ENCODE measurements at places on chromosomes 12 and 14.
A peak's percentile ranks its signal among the peaks of the same experiment; 100 is the strongest.

DNA sequence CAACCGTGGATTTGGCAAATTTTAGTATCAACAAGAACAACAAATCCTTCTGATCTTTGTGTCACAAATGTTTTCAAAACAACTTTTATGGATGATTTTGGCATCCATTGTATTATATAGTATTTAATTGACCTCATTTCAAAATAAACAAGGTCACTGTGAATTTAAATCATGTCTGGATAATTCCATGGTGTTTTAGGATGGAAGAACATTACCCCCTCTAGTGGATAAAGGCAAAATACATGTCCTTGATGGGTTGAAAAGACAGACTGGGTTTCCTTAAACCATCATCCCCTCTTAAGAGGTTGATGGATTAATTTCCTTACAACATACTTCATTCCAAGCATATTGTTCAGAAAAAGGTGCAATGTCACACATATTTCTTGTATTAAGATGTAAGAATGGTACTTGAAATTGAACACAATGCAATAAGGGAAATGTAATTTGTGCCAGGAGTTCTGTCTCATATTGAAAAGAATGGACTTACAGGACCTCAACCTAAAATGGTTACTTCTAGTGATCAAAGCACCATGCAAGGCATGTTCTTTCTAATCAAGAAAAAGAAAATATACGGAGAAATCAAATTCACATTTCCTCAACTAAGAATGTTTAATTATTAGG, 352.0 kb downstream of the BCAT1 start:
- DNase-seq: no peak

DNA sequence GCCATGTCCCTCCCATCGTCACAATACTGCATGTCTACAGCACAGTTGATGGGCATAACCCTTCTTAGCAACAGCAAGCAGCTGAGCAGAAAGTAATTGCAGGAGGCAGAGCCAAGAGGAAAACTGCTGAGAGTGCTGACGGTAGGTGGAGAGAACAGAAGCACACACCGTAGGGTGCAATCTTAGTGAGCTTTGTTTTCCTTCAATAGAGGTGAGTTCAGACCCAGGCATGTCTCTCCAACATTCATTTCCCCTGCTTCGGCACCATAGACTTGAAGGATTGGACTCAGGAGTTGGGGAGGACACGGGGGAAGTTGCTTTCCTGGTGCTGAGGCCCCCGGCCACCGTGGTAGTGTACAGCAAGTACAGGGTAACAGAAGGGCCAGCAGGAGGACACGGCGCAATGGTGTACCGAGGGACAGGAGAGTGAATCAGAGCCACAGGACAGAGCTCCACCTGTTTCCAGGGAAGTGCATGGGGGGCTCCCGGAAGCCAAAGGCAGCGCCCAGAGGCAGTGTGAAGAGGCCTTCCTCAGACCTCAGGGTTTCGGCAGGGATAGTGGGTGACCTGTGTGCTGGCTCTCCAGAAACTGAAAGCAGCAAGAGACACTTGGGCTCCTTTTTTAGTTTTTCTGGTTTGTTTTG, 36.3 kb upstream of the SINHCAF start:
- no peak for DNase-seq

DNA sequence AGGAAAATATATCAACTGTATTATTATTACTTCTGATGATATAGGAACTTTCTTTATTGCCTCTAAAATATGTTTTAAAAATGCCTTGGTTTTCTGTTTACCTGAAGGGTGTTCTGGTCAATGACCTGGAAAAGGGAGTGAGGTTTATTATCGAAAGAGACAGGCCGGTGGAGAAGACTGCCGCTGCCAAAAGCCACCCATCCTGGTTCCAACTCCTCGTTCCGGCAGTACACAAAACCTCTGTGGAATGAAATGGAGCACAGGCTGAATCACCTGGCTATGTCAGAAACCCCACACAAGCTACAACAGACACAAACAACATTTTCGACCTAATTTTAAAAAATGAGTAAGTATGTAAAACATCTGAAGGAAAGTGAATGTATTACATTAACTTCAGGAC, 73.6 kb downstream of the HECTD4 start:
- DNase-seq: no peak

- DNase-seq: no peak
These were observed 4.4 kb upstream of the SOCS2 start for GRCh38 chr12:93568091-93568490.

GRCh38 chr12:69679119-69679518, 20.0 kb downstream of the BEST3 start:
- DNase-seq: no peak

- no peak for DNase-seq
These were observed 237.9 kb upstream of the PLEKHG7 start for GRCh38 chr12:92464911-92465310.

GRCh38 chr14:32478050-32478449, 149.0 kb downstream of the AKAP6 start:
- no peak for DNase-seq

DNA sequence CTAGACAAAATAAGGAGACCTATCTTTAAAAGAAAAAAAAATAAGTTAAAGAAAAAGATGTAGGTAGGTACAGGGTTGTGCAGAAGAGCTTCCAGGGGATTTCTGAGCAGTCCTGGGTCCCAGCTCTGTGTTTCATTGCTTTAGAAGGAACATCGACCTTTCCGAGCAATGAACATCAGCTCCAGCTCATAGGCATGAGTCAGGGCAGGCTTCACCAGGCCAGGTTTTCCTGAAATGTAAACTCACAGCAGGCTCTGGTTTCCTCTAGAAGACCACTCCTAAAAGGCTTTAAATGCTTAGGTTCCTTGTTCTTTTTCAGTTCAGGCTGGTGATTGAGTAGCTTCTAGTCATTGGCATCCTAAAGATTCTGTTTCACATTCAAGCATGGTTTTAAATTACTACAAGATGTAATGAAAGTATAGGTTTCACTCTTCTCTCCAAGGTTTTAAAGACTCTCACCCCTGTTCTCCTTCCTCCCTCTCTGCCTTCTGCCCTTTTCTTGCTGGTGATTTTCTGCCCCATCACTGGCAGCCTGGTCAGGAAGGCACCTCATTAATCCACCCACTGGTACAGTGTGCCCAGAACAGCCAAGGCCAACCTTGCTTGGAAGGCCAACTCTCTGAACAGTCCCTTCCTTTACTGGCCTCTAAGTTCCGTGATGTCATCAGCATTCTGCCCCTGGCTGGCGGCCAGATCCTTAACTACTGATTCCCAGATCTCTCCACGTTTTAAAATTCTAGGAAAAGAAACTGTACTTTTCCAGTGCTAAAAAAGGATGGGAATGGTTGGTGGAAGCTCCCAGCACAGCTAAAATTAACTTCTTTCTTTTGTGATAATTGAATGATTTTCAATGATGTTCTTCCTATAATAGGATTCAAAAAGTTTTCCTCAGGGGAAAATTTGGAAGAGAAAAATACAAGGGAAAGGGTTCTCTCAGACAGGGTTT, 109.4 kb upstream of the HIF1A start:
- no peak for DNase-seq

DNA sequence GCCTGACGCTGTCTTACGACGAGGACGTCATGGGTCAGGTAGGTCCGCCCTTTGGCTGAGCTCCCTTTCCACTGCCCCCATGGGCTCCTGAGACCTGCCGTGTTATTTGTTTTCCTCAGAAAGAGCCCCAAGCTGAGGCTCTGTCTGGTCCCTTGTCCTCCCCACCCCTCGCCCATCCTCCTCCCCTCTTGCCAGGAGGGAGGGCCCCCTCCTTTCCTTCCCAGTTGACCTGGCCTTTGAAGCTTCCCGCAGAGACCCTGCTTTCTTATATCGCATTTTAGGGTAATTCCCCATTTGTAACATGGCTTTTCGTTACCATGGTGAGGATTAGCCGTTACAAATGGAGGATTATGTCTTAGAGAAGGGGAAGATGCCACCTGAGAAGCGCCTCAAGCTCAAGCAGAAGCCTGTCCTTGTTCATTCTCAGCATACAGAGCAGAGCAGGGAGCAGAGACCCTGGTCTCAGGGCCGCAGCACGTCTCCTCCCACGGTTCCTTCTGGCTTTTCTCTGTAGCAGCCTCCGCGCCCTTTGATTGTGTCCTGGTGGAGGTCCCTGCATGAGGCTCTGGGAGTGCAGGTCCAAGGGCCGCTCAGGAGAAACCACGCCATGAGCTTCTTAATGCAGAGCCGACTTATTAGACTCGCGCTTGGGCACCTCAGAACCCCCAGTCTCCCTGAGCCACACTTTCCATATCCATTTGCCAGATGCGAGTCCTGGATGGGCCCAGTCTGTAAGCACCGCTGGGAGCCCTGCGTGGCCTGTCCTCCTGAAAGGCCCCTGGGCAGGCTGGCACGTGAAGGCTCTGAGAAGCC, 47.2 kb downstream of the UBE3B start:
- no peak for DNase-seq

DNA sequence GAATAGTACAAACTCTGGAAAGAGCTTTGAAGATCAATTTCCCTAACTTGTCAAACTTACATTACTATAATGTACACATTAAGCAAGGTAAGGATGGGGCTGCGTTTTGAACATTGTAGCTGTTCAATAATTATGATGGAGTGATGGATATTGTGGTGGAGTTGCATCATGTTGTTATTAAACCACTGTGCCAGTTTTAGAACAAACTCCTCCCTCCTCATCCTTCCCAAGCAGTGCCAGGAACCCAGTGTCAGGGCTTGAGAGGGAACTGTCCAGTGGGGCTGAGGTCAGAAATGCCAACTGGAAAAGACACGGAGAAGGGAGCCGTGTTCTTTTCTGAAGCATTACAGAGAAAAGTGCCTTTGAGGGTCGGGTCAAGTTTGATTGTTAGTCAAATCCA, 31.9 kb upstream of the PAPOLA start:
- no peak for DNase-seq

DNA sequence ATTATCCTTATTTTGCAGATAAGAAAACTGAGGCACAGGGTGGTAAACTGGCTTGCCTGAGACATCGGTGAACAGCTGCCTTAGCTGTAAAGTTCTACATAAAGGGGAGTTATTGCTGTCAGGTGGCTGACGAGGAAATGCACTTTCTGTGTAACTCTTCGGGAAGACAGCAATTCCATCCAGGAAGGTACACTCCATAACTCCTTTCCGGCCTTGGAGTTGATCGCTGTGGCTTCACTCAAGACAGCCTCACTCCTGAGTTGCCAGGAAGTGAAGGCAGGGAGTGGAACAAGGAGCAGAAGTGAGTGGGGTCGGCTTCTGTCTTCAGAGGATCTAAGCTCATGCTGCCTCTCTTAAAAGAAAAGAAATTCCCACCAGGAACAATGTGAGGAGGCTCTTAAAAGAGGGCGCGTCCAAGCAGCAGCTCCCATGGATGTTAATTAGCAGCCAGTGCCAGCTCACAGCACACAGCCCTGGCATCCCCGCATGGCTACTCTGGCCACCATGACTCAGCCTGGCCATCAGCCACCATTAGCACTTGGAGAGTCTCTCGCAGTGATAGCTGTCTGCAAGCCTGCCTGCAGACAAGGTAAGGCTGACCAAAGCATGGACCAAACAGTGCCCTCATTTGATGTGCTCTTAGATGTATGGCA, 60.3 kb downstream of the NUAK1 start:
- no peak for DNase-seq

- DNase-seq: no peak
These were observed 306.3 kb downstream of the CACNA1C start for GRCh38 chr12:2358986-2359658.

DNA sequence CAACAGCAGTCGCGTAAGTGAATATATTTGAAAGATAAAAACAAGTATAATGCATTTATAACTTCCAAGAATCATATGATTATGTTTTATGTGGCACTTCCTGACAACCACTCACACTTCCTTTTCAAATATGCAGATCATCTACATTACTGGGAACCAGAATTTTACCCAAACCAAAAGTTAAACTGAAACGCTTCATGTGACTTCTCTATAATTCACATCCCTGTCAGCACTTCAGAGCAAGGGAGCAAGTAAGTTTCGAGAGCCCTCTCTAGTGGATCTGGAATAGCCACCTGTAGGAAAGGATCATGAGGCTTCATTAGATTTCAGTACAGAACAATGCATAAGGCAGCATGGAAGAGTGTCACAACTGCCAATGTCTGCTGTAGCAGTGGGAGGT, 13.7 kb upstream of the ALX1 start:
- DNase-seq: no peak

DNA sequence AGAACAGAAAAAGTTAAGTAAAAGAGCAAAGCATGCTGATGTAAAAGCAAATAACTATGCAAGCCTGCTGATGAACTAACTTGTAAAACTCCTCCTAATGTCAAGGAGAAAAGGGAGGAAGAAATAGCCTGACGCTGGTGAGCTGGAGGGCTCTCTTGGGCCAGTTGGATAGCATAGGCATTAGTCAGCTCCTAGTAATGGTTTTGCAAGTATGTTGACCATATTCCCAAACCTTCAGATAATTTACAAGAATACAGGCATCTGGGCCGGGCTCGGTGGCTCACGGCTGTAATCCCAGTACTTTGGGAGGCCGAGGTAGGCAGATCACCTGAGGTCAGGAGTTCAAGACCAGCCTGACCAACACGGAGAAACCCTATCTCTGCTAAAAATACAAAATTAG, 871.4 kb downstream of the C12orf50 start:
- DNase-seq: no peak

GRCh38 chr12:131282292-131283080, 328.8 kb downstream of the ADGRD1 start:
- DNase-seq: no peak

GRCh38 chr12:28456934-28457710, 266.9 kb downstream of the CCDC91 start:
- no peak for DNase-seq

DNA sequence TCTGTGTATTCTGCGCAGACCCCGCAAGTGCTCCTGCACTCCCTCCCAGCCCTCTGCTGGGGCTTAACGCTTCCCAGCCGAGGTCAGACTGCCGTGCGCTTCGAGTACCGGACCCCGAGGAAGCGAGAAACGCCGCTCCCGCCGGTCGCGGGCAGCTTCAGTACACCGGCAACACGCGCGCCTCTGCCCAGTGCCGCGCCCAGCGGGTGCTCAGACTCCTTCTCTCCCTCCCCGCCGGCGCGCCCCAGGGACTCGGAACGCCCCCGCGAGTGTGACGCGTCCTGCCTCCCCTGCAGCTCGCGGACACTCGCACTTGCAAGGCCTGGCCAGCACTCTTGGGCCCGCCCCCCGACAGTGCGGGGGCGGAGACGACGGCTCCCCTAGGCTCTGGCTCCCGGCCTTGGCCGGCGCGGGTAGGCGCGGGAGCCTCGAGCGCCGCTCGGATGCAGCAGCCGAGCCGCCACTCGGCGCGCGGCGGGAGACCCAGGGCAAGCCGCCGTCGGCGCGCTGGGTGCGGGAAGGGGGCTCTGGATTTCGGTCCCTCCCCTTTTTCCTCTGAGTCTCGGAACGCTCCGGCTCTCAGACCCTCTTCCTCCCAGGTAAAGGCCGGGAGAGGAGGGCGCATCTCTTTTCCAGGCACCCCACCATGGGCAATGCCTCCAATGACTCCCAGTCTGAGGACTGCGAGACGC, at the start of gene PTGER2:
Gene PTGER2, plus strand, starts transcription at position 410 of the 692 bp plus-strand sequence. Its CDS starts 237 bp downstream, at position 647.
- DNase-seq: peak; percentile 65

- no peak for DNase-seq
These were observed 20.1 kb upstream of the CERS5 start for GRCh38 chr12:50187084-50187900.

- no peak for DNase-seq
These were observed 9.3 kb upstream of the OR4K5 start for GRCh38 chr14:19911114-19911513.

GRCh38 chr14:23562822-23563472, 4.6 kb downstream of the AP1G2 start:
- DNase-seq: peak; percentile 46

- DNase-seq: no peak
These were observed 1.1 kb upstream of the ABCC9 start for GRCh38 chr12:21942377-21942703.

- no peak for DNase-seq
These were observed 167.2 kb downstream of the CAPZA3 start for GRCh38 chr12:18905134-18905533.

- peak; percentile 85 for DNase-seq
These were observed at the start of gene SLC8B1 for GRCh38 chr12:113334786-113335539. TSS of gene SLC8B1 (minus strand) at chr12:113335109. CDS start at chr12:113332878, 2,231 bp downstream.

Measured in activated CD4-positive, alpha-beta T cell treated with anti-CD3 and anti-CD28 coated beads, Interleukin-2, amount 50 U/mL, for 24 hours (primary cell).